ENCODE measurements at places on chromosomes 11 and 22. TPM values are rescaled to one million over a fixed set of nuclear protein-coding genes. Genes with fewer than 3 reads are reported as not detected.
A peak's percentile ranks its signal among the peaks of the same experiment; 100 is the strongest.

Gene MS4A12
- polyA plus RNA-seq, result not detected

DNA sequence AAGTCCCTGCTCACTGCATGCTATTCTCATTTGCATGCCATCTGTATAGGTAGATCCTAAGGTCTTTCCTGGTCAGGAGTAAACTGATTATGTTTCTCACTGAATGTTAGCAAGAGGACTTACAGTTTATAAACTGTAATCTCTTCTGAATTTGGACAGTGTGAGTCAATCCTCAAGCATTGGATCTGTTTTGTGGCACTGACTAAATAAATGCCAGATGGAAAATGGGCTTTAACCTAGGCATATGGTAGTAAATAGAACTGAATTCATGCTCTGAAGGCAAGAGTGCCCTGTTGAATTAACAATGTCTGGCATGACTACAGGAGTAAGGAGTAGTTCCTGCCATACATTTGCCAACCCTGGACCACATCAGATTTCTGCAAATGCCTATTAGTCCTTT lies 11.4 kb downstream of the FAM181B start:
- H3K36me3 ChIP-seq, result no peaks in the 10 kb centered on the region
- no peak overlapping the region for H3K27ac ChIP-seq
- DNase-seq, result no peak
- no peak overlapping the region for H3K4me3 ChIP-seq
- no peaks in the 10 kb centered on the region for H3K27me3 ChIP-seq
- H3K4me1 ChIP-seq, result no peaks in the 10 kb centered on the region

Gene EXPH5
- 2.9 TPM for polyA plus RNA-seq

GRCh38 chr11:14150878-14151277 lies 188.4 kb downstream of the SPON1 start:
- H3K36me3 ChIP-seq, result no peaks in the 10 kb centered on the region
- no peak for DNase-seq
- no peak overlapping the region for H3K4me3 ChIP-seq
- no peaks in the 10 kb centered on the region for H3K4me1 ChIP-seq
- no peaks in the 10 kb centered on the region for H3K27me3 ChIP-seq

- no peak for DNase-seq
- peaks cover 22% of the 10 kb centered on the region for H3K36me3 ChIP-seq
- H3K27ac ChIP-seq, result no peak overlapping the region
Measured at GRCh38 chr11:70334351-70334995, 63.9 kb upstream of the CTTN start.

- peaks cover 28% of the 10 kb centered on the region for H3K4me1 ChIP-seq
- peak overlapping the region; percentile 99 for H3K27ac ChIP-seq
- no peak for DNase-seq
- no peaks in the 10 kb centered on the region for H3K36me3 ChIP-seq
- H3K27me3 ChIP-seq, result no peaks in the 10 kb centered on the region
Measured at GRCh38 chr22:31488988-31489617, 539 bp downstream of the EIF4ENIF1 start.

DNA sequence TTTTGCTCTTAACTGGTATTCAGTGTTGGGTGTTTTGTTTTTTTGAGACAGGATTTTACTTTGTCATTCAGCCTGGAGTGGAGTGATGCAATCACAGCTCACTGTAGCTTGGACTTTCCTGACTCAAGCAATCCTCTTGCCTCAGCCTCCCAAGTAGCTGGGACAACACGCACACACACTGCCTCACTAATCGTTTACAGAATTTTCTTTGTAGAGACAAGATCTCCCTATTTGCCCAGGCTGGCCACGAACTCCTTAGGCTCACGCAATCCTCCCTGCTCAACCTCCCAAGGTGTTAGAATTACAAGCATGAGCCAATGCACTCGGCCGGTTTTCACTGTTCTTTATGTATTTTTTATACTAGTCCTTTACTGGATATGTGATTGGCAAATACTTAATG lies 51.0 kb upstream of the IGLL5 start:
- no peak overlapping the region for H3K27ac ChIP-seq
- H3K27me3 ChIP-seq, result no peaks in the 10 kb centered on the region
- DNase-seq, result no peak
- no peaks in the 10 kb centered on the region for H3K36me3 ChIP-seq

Gene GLB1L3
- 2.9 TPM for polyA plus RNA-seq

DNA sequence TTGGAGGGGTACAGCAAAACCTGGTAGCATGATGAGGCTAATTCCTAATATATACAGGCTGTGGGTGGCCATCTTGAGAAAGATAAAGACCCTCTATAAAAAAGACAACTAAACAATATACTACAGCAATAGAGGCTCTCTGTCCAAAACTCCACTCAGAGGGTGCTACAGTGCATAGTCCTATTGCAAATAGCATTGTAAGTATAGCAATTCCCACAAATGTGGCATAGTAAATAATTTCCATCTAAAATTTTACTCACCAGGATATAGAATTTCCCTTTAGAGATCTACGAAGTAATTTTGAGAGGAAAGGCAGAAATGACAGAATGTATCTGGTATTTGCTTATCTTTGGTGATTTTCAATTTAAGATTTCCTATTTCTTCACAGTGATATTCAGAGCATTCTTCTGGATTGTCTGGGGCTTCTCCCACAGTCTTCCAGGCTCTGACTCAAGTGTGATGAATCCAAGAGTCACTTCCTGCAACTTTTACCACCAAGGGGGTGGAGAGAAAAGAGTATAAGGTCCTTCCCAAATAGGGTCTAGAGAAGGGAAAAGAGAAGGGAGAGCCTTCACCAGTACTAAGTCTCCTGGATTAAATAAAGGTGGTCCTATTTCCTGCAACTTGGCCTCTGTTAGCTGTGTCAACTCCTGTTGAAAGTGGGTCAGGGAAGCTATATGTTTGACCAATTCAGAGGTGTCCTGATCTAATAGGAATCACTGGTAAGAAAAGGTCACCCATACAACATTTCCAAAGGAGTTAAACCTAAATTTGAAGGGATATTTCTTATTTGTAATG lies 1054.7 kb upstream of the CNTN5 start:
- no peak for DNase-seq
- no peaks in the 10 kb centered on the region for H3K36me3 ChIP-seq
- H3K4me1 ChIP-seq, result no peaks in the 10 kb centered on the region
- no peak overlapping the region for H3K27ac ChIP-seq
- no peaks in the 10 kb centered on the region for H3K27me3 ChIP-seq

Gene ISX
- 0.28 TPM for polyA plus RNA-seq

Gene OR5A1
- not detected for polyA plus RNA-seq

GRCh38 chr11:111582163-111582562 lies 20.1 kb upstream of the SIK2 start:
- H3K4me1 ChIP-seq, result no peaks in the 10 kb centered on the region
- H3K27me3 ChIP-seq, result no peaks in the 10 kb centered on the region
- no peak overlapping the region for H3K27ac ChIP-seq
- no peak for DNase-seq
- H3K36me3 ChIP-seq, result no peaks in the 10 kb centered on the region

Gene TREH
- not detected for polyA plus RNA-seq
